NCI-H524 treated with DMSO at 0.1 percent for 48 hours (cell line): ENCODE measurements at places on chromosomes 16 and 17.

DNA sequence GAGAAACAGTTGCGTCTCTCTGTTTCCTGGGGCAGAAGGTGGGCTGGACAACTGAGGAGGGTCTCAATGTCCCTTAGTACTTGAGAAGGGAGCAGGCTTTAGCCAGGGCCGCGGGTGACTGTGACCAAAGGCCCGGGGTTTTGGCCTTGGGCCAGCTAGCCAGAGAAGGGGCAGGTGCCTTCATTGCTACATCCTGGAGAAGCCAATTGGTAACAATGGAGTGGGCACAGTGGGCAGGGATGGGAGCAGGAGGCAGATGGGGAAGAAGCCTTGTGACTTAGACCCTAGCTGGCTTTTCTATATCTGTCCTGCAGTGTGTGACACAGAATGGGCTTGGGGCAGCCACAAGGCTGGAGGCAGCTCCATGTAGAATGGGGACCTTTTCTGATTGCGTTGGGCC is 46.0 kb downstream of the CLEC16A start:
- no peak for DNase-seq

GRCh38 chr16:55116165-55116920 is 185.7 kb downstream of the IRX5 start:
- no peak for DNase-seq

DNA sequence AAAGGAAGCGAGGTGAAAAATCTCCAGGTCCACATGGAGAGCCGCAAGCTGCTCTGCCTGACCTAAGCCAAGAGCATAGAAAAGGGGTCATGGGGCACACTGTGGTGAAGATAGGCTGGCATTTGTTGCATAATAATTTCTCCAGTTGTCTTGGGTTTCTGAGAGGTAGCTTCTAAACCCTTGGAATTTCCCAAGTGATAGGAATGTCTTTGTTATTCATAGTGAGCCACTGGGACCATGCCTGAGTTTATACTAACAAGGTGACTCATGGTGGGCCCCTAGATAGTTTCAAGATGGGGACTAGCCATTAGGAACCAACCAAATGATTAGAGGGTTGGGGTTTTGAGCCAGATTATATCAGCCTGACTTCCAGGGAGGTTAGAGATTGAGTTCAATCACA is 25.6 kb downstream of the SOST start:
- no peak for DNase-seq

DNA sequence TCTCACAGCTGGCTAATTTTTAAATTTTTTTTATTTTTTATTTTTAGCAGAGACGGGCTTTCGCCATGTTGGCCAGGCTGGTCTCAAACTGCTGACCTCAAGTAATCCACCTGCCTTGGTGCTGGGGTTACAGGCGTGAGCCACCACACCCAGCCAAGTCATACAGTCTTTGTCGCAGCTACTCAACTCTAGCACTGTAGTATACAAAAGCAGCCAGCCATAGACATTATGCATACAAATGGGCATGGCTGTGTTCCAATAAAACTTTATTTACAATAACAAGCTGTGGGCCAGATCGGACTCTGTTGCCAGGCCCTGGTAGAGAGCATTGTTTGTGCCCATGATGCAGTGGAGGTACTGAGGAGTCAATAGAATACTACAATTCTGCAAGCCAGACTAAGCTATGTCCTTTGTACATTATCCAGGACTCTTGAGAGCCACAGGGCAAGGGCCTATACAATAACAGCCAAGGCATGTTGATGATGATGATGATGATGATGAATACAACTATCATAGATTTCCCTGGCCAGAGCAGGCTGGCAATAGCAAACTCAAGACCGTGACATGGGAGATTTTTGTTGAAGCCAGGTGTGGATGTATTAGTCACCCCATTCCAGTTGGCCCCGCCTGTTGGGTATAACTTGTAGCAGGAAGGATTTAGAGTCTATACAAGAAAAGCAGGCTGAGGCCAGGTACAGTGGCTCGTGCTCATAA is 101.8 kb downstream of the MYH11 start:
- DNase-seq: no peak

DNA sequence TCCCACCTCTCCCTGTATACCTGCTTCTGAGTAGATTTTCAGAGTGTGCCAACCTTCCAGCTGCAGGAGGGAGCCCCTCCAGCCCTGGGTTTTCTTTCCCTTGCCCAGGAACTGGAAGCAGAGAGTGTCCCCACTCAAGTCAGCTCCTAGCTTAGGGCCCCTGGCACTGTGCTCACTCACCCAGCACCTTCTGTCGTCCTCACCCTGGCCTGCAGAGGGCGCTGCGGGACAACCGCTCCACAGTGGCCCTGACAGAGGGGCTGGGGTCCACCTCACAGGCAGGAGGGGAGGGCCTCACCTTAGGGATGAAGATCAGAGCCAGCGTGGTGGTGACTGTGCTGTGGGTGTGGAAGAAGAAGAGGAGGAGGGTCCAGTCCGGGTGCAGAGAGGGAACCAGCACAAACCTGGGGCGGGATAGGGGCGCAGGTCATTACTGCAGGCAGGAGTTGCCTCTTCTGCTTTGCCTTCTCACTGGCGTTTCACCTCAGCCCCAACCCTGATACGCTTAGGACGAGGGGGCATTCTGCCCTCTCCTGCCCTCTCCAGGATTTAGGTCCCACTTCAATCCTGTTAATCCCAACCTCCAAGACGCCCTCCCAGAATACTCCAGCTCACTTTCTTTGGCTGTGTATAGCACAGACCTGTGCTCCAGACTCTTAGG is 10.0 kb downstream of the GPR179 start:
- DNase-seq: no peak

- no peak for DNase-seq
Observed at GRCh38 chr17:61970030-61970429, 42.2 kb upstream of the INTS2 start.

- DNase-seq: no peak
Observed at GRCh38 chr17:82898976-82899514, 59.2 kb upstream of the ZNF750 start.

- no peak for DNase-seq
Observed at GRCh38 chr17:50904518-50905459, 38.6 kb upstream of the TOB1 start.

DNA sequence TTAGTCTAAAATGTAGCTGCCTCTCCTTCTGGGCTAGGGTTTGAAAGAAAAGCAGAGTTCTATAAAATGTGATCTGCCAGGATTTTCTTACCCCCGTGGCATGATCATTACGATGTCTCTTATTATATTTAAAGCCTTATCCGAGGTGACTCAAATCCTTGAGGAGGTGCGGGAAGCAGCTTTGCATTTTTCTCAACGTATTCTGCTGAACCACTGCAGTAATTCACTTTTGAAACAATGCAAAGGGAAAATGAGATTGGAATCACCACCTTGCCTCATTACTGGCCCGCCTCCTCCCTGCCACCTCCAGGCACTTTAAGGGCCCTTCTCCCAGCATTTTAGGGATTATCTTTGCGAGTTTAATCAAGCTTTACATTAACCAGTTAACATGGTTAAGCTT is 9.7 kb upstream of the NOG start:
- peak; percentile 3 for DNase-seq

GRCh38 chr16:75632857-75633256 is 9.8 kb upstream of the ADAT1 start:
- no peak for DNase-seq

GRCh38 chr16:19344224-19344801 is 58.8 kb downstream of the CLEC19A start:
- DNase-seq: no peak

GRCh38 chr16:78967948-78968347 is 632.6 kb downstream of the MAF start:
- DNase-seq: no peak

DNA sequence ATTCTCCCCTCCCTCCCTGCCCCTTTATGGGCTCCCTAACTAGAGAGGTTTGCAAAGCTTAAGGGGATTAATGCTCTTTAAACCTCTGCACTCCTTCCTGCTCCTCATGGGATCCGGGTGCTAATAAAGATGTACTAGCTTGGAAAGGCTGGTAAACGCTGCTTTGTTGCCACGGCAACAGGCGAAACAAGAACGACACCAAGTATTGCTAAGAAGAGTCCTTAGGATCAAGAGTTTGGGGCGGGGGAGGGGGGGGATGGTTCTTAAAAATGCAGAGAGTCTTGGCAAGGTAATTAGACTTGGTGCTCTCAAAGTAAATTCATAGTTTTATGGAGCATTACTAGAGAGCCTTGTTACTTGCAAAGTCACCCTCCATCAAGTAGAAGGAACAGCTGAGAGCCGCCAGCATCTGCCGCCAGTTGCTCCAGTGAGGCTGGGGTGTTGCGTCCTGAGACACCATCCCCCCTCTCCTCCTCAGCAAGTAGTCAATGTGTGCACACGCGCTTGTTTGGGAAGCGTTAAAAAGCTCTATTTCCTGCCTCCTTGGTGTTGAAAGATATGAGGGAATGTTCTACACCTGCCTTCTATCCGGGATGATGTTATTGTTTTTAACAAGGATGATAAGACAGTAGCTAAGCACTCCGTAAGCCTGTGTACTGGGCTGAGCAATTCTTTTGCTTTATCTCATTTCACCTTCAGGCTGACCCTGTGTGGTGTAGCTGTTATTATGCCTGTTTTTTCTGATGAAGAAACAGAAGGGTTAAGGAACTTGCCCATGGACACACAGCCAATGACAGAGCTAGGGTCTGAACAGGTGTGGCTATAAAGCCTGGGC is 190.9 kb downstream of the CCDC182 start:
- peak; percentile 99 for DNase-seq

DNA sequence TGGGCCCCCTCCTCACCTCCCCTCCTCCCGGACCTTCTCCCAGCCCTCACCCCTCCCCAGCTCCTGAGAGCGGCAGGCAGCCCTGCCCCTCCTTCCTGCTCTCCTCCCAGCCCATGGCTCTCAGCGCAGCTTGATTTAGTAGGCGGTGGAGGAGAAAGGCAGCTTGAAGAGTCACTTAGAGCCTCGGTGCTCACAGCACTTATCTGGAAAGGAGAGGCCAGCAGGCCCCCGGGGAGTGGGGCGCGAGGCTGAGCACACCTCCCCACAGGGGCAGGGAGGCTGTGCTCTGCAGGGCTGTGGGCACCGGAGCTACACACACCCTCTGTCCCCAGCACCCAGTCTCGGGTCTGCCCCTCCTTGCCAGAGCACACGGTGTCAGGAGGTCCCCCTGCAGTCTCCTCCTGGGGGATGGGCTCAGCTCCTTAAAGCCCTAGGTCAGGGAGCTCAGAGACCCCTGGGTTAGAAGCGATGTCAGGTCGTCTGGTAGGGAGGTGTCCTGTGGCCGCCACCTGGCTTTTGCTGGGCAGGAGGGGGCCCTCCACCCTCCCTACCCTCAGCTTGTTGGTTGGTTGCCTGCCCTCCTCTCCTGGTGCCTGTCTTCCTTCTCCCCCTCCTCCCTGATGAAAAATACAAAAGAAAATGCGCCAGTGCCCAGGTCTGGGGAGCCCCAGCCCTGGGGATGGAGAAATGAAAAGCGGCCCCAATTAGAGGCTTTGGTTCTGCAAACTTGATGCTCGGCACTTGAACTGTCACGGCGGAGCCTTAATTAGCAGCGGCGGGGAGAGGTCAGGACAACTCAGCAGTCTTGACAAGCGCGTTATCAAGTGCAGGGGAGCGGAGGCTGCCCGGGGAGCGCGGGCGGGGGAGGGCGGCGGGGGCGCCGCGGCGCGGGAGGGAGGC is 151.1 kb upstream of the GSE1 start:
- peak; percentile 66 for DNase-seq

GRCh38 chr17:12974005-12974531 is 43.8 kb downstream of the ELAC2 start:
- no peak for DNase-seq

- DNase-seq: no peak
Observed at GRCh38 chr17:78379131-78379491, 662 bp downstream of the PGS1 start.

DNA sequence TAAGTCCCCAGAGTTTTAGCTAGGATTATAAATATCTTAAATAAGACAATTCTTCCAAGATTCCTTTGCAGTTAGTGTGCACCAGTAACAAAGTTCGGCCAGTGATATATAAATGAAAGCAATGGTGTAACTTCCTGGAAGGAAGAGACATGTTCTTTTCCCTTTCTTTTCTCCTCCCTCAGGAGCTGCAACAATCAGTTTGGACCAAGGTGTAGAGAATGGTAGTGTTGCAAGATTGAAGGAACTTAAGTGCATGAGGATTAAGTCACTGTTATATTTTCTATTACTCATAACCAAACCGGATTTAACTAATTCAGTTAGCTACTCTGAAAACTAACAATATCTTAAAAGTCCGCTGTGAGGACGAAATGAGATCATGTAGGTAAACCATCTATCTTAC is 68.9 kb upstream of the KCNJ16 start:
- no peak for DNase-seq

DNA sequence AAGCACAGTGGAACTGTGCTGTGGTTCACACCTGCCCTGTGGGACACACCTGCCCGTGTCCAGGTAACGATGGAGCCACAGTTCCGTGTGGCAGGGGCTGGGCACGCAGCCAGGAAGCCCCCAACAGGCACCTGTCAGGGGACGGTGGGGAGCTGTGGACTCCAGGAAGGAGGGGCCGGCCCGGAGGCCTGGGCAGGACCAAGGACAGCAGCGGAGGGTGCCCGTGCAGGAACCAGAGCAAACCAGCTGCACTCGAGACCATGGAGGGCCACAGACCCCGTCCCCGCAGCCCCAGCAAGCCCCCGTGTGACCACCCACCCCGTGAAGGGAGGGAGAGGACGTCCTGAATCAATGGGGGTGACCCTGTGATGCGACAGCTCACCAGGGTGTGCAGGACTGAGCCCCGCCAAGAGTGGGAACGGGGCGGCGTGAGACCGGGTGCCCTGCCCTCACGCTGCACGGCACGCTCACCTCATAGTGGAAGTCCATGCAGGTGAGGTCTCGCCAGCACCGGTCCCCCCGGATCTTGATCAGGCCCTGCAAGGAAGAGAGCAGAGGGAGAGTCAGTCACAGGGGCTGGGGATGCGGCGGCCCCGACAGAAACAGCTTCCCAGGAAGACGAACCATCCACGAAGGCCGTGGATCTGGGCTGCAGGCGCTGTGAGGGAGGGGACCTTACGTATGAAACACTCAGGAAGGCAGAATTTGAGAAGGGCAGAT is 78.1 kb downstream of the LMF1 start:
- DNase-seq: no peak

DNA sequence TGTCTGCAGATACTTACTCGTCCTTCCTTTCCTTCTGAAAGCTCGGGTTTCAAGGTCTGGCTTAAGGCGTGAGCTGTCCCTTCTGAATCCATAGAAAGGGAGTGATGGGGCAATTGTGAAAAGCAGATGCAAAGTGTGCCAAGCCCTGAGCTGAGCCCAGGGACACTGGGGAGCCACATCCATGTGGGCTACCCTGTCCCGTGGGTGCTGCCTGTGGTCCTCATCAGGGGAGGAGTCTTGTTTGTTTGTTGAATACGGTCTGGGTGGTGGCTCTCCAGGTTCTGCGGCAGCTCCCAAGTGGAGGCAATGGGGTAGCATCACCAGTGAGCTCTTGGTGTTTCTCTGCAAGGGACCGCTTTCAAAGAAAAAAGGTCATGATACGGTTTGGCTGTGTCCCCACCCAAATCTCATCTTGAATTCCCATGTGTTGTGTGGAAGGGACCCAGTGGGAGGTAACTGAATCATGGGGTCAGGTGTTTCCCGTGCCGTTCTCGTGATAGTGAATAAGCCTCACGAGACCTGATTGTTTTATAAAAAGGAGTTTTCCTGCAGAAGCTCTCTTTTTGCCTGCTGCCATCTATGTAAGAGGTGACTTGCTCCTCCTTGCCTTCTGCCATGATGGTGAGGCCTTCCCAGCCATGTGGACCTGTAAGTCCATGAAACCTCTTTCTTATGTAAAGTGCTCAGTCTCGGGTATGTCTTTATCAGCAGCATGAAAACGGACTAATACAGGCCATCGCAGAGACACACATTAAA is 1.0 kb upstream of the ALG1 start:
- DNase-seq: no peak

- DNase-seq: no peak
Observed at GRCh38 chr16:74500907-74501306, 79.6 kb upstream of the CLEC18B start.
